ENCODE measurements at places on chromosomes 5 and 9.

- DNase-seq = peak; percentile 99
These were observed 138.8 kb downstream of the GRIA1 start for GRCh38 chr5:153629027-153629895.

- no peak for DNase-seq
These were observed 647.8 kb downstream of the CDH9 start for GRCh38 chr5:26390608-26391007.

DNA sequence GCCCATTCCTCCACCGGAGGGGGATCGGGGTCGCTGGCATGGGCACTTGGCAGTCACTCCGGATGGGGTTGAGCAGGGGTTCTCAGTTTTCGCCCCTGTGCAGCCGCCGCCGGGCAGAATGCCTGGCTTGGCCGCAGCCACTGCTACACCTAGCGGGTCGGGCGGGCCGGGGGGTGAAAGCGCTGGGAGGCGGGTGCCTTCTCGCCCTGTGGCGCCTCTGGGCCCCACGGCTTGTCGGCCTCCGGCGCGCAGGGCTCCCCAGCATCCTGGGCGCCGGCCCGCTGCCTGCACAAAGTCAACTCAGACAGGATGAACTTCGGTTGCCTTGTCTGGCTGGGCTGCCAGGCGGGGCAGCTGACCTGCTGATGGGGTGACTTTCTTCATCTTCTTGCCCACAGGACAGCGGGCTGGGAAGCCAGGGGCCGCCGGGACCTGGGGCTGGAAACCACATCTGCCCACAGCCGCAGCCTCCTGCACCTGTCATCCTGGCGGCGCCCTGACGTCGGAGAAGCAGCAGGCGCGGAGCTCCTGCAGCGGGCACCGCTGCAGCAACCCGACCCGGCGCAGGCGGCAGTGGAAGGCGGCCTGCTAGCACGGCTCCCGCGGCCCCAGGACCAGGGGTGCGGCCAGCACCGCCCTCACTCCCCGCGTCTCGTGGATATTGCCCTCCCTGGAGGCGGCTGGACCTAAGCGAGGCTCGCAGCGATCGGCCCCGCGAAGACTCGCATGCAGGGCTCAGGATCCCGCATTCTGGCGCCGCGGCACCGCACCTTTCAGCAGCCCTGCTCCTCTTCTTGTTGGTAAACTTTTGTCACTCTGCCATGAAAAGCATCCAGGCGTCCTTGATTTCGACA lies 1.3 kb upstream of the ANKRD18A start:
- no peak for DNase-seq

GRCh38 chr9:121376214-121376830 lies 6.3 kb upstream of the STOM start:
- no peak for DNase-seq

- no peak for DNase-seq
These were observed 218.4 kb downstream of the MED10 start for GRCh38 chr5:6159832-6160430.

GRCh38 chr5:53303105-53303504 lies 177.3 kb upstream of the FST start:
- DNase-seq = peak; percentile 87

GRCh38 chr5:132026516-132027008 lies 15.1 kb upstream of the ACSL6 start:
- no peak for DNase-seq

GRCh38 chr9:99358668-99359067 lies 136.6 kb downstream of the SEC61B start:
- DNase-seq = no peak

DNA sequence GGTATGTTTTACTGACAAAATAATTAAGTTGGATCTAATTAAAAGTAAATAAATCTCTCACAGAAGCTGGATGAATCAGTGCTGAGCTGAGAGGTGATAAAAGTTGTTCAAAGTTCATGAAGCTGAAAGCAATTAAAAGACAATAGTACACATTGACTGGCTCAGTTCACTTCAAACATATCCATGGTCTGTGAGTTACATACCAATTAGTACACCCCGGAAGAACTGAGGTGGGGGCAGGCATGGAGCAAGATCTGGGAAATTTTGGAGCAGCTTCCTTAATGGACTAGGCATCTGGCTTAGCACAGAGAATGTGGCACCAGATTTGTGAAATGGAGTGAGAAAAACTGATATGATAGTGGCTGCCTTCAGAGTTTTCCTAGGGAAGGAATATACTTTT lies 152.7 kb downstream of the ATP10B start:
- no peak for DNase-seq

- DNase-seq = peak; percentile 98
These were observed 502.7 kb downstream of the NR2F1-AS1 start for GRCh38 chr5:93078082-93079038.

GRCh38 chr9:99085949-99086948 lies 18.7 kb upstream of the TGFBR1 start:
- peak; percentile 82 for DNase-seq

DNA sequence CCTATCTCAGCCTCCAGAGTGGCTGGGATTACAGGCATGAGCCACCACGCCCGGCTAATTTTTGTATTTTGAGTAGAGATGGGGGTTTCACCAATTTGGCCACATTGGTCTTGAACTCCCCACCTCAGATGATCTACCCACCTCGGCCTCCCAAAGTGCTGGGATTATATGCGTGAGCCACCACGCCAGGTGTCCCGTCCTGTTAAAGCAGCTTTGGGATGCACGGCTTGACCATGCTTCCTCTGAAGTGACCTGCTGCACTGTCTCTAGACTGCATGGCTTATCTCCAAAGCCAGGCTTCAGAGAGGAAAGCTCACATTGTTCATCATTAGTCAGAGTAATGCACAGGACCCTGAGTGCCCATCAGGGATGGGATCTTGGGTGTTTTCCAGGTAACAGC lies 45.4 kb downstream of the SEMA4D start:
- no peak for DNase-seq

GRCh38 chr9:36341936-36342577 lies 58.0 kb downstream of the RNF38 start:
- DNase-seq = peak; percentile 20

- no peak for DNase-seq
These were observed 42.0 kb downstream of the RAB24 start for GRCh38 chr5:177261510-177261909.

- no peak for DNase-seq
These were observed 152.7 kb upstream of the DAB2 start for GRCh38 chr5:39577529-39577928.

GRCh38 chr5:107213025-107213424 lies 457.7 kb downstream of the EFNA5 start:
- DNase-seq = no peak

GRCh38 chr9:133701981-133702797 lies 36.0 kb downstream of the SARDH start:
- DNase-seq = peak; percentile 76

DNA sequence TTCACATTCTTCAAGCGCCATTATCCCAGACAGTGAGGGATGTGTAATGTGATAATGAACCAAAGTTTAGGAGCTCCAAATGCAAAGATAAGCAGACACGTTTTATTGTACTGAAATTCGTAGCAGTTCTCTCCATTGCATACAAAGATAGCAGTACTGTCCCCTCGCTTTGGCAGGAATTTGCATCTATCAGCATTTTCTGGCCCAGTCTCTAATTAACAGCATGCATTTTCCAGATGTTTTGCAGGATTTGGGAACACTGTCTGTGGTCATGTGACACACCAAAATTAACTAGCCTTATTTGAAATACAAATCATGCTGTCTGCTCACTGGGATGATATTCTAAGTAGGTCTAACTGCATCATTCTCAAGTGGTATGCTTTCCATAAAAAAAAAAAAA lies 235.9 kb upstream of the TRPM3 start:
- DNase-seq = no peak
